ENCODE measurements at places on chromosomes 1 and 21. TPM values are rescaled to one million over a fixed set of nuclear protein-coding genes. Genes with fewer than 3 reads are reported as not detected.

The RCOR3 gene
- total RNA-seq, result 38.0 TPM

The PLEKHG5 gene
- 1.3 TPM for total RNA-seq

The OR2G6 gene
- total RNA-seq, result not detected

The CASZ1 gene
- total RNA-seq, result 6.9 TPM

The NEXN gene
- total RNA-seq, result 0.64 TPM

The CD1E gene
- total RNA-seq, result not detected

The ZFP69 gene
- 3.1 TPM for total RNA-seq

The VANGL2 gene
- 0.02 TPM for total RNA-seq

The ZBTB37 gene
- total RNA-seq, result 8.7 TPM

The ARHGEF19 gene
- 8.8 TPM for total RNA-seq

Data from activated CD4-positive, alpha-beta T cell treated with anti-CD3 and anti-CD28 coated beads, Interleukin-2, amount 10 ng/mL, durations not matched to agents 24 days and 14 days (primary cell).